ENCODE measurements at places on chromosomes 11 and 22.

GRCh38 chr11:36057379-36058042 is 113.6 kb downstream of the LDLRAD3 start:
- DNase-seq = no peak

- no peak for DNase-seq
These were observed 478.4 kb downstream of the BRD1 start for GRCh38 chr22:49349181-49349835.

DNA sequence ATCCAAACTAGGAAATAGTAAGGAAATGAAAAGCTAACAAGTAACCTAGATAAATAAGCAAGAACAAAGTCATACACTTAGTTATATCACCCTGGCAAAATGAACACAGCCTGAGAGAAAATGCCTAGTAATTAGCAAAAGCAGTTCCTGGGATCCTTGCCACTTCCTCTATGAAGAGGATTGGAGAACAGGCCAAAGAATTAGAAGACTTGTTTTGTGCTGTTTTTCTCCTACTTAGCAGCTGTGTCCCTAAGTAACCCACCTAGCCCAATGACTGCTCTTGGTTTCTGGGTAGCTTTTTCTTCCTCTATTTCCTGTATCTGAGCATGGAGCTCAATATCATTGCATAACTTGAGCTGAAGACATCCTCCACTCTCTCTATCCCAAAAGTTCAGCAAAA is 713.9 kb downstream of the ETS1 start:
- no peak for DNase-seq

GRCh38 chr11:87356428-87356827 is 318.7 kb downstream of the TMEM135 start:
- DNase-seq = no peak

DNA sequence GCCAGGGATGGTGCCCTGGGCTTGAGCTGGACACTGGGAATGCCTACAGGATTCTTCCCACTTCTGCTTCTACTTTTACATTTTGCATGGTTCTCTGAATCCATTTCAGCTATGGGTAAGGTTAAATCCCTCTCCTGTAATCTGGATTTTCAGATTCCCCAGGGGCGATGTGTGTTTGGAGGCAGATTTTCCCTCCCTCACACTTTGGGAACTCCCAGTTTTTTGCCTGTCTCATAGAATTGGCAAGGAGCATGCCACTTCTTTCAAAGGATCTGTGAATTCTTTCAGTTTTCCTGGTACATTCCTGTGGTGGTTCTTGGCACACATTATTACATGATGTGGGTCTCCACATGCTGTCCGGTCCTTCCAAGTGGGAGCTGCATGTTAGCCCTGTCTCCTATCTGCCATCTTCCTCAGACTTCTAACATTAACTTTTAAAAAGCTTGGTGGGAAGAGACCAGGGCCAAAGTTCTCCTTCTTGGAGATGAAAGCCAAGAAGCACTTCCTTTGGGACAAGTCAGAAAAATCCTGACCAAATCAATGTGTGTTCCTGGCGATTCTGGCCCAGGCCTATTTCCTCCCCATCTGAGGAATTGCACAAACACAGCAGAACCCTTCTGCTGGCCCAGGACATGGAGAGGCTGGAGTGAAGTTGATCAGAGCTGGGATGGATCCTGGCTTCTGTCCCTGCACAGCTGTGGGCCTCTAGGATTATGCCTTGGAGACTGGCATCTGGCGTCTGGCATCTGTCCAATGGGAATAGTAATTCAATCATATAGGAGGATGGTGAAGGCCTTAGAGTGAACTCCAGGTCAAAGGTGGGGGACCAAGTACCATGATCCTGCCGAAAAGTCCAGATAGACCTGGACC is 5.4 kb upstream of the APOL2 start:
- DNase-seq = no peak

Measured in hypothalamus (tissue), 51 donors.